PC-3 (cell line): ENCODE measurements at places on chromosomes 2 and 18. TPM values are rescaled to one million over a fixed set of nuclear protein-coding genes. Genes with fewer than 3 reads are reported as not detected.

DNA sequence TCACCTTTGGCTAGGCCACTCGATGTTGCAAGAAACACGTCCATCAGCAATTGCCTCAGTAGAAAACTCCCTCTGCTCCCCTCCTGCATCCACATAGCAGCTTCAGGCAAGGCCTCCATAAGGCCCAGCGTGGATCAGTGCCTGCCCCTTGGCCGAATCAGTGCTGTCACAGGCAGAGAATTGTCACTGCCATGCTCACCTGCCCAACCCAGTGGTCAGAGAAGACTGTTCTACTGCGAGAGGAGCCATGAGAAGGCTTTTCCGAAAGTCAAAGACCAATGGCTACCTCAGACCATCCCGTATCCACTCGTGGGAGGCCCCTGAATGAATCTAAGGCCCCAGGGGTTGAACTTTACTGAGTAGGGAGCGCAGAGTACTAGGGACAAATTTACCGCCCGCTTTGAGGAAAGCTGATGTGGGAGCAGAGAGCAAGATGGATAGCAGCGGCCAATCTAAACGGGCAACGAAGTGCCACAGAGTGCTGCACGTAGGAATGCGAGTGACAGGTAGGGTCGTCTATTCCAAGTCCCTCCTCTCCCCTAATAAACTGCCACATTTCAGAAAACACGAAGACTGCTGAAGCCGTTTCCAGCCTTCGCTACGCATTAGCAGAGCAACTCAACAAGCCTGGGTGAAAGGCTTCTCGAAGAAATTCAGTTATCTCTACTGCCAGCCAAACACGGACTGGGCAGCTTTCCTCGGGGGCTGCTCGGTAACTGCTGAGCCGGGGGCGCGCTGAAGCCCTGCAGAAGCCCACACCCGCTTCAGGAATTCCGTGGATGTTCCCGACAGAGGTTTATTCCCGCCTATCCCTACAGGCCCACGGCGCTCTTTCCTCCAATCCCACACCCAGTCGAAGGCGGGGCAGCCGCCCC is 968 bp upstream of the RALBP1 start:
- DNase-seq, result peak; percentile 87
- H3K27me3 ChIP-seq, result no peaks in the 10 kb centered on the region
- H3K36me3 ChIP-seq, result peaks cover 9% of the 10 kb centered on the region; the same call in 1 of the 2 replicates
- H3K4me3 ChIP-seq, result peak overlapping the region; percentile 93
- H3K4me1 ChIP-seq, result peaks cover 15% of the 10 kb centered on the region
- peak overlapping the region; percentile 92 for H3K27ac ChIP-seq

- H3K27me3 ChIP-seq, result no peaks in the 10 kb centered on the region
- no peak overlapping the region for H3K27ac ChIP-seq
- peak; percentile 25 for DNase-seq
- no peaks in the 10 kb centered on the region for H3K36me3 ChIP-seq
- H3K4me1 ChIP-seq, result no peaks in the 10 kb centered on the region
Observed at GRCh38 chr2:142291969-142292368, 161.2 kb upstream of the LRP1B start.

The GNAL gene
- 0.15 and 0.23 TPM in 2 replicates for total RNA-seq

DNA sequence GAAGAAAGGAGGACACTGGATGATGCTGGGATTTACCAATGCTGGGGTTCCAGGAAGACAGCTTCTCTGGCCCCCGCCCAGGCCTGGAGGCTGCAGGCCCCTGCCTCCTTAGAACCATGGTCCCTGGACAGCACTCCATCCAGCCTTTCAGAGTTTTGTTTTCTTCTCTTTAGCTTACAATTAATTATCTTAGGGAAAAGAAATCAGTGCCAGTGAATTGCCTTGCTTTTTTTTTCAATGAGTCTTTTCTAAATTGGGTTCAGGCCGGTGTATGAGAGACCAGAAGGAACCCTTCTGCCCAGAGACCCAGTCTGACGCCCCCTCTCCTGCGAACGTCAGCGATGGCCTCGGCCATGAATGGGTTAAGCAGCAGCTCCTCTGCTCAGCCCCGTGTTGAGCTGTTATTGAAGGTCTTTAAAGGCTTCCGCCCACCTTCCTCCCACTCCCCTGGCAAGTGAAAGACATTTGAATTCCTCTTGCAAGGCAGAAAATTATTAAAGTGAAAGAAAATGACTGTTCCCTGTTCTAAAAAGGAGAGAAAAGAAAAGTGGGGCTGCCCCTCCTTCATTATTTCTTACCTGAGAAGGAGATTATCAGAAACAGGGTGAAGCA is 65.7 kb upstream of the CHMP1B start:
- no peak for DNase-seq
- no peaks in the 10 kb centered on the region for H3K4me1 ChIP-seq
- H3K27me3 ChIP-seq, result peaks cover 10% of the 10 kb centered on the region
- H3K27ac ChIP-seq, result no peak overlapping the region

GRCh38 chr2:234388591-234388990 is 108.3 kb downstream of the ARL4C start:
- no peaks in the 10 kb centered on the region for H3K36me3 ChIP-seq
- H3K27me3 ChIP-seq, result no peaks in the 10 kb centered on the region
- DNase-seq, result no peak
- no peak overlapping the region for H3K27ac ChIP-seq
- H3K4me1 ChIP-seq, result no peaks in the 10 kb centered on the region
- no peak overlapping the region for H3K4me3 ChIP-seq

- no peak for DNase-seq
- peaks cover 12% of the 10 kb centered on the region for H3K4me1 ChIP-seq
- no peak overlapping the region for H3K27ac ChIP-seq
- H3K4me3 ChIP-seq, result no peak overlapping the region
Observed at GRCh38 chr18:58632552-58632951, 3.7 kb upstream of the ALPK2 start.

- H3K27me3 ChIP-seq, result no peaks in the 10 kb centered on the region
- no peaks in the 10 kb centered on the region for H3K36me3 ChIP-seq
- no peak overlapping the region for H3K4me3 ChIP-seq
- DNase-seq, result no peak
- no peaks in the 10 kb centered on the region for H3K4me1 ChIP-seq
Observed at GRCh38 chr2:53490659-53491058, 276.9 kb upstream of the CHAC2 start.

DNA sequence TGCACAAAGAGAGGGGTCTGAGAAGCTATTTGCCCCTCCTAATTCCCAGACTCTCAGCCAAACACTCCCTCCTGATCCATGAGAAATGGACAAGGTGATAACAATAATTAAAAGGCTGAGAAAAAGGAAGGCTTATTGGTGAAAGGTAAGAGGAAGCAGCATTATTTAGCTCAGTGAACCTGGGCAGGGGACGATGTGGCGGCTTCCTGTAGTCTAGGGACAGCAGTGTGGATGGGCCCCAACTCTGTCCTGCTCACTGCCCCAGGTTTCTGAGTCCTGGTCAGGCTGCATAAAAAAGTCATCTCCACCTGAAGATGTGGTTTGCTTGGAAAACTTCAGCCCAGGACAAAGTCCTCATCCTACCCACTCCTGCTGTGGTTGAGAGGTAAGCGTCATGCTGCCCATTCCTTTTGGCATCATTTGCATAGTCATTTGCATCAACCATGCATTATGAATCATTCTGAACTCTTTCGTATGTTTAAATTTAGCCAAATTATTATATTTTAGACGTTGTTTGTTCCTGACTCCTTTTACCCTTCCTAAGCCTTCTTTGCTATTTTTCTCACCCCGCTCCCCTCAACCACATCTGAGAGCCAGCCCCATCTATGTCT is 126.8 kb downstream of the CLIP4 start:
- H3K27ac ChIP-seq, result no peak overlapping the region
- H3K36me3 ChIP-seq, result no peaks in the 10 kb centered on the region
- no peak for DNase-seq
- no peak overlapping the region for H3K4me3 ChIP-seq
- no peaks in the 10 kb centered on the region for H3K4me1 ChIP-seq

The MOGAT1 gene
- total RNA-seq, result not detected in 2 replicates

The IL36B gene
- total RNA-seq, result not detected in 2 replicates

The ABCG8 gene
- total RNA-seq, result not detected in 2 replicates

DNA sequence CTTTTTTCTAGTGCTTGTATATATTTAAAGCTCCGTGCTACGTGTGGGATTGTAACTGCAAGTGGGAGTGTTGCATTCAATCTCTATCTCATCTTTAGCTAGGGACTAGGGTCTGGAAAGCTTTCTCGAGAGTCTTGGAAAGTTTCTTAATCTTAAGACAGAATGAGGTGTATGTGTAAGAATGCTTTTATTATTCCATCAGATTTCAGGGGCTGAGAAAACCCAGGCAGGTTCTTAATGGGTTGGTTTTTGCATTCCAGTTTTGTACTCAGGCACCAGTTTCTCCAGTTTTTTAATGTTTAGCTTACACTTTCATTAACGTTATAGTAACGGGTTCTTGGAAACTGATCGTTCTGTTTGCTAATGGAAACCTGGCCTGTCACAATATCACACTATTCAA is 20.3 kb downstream of the MRPL19 start:
- H3K27me3 ChIP-seq, result no peaks in the 10 kb centered on the region
- H3K36me3 ChIP-seq, result peaks cover 25% of the 10 kb centered on the region; the same call in 1 of the 2 replicates
- DNase-seq, result no peak

The FZD7 gene
- 4.8 and 5.5 TPM in 2 replicates for total RNA-seq

The ESPNL gene
- not detected in 2 replicates for total RNA-seq

The ARHGAP28 gene
- 8.1 and 10.0 TPM in 2 replicates for total RNA-seq

DNA sequence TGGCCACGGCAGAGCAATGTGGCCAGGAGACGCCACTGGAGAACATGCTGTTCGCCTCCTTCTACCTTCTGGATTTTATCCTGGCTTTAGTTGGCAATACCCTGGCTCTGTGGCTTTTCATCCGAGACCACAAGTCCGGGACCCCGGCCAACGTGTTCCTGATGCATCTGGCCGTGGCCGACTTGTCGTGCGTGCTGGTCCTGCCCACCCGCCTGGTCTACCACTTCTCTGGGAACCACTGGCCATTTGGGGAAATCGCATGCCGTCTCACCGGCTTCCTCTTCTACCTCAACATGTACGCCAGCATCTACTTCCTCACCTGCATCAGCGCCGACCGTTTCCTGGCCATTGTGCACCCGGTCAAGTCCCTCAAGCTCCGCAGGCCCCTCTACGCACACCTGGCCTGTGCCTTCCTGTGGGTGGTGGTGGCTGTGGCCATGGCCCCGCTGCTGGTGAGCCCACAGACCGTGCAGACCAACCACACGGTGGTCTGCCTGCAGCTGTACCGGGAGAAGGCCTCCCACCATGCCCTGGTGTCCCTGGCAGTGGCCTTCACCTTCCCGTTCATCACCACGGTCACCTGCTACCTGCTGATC is 4.9 kb downstream of the GPR17 start:
- H3K4me3 ChIP-seq, result no peak overlapping the region
- no peaks in the 10 kb centered on the region for H3K36me3 ChIP-seq
- H3K27me3 ChIP-seq, result no peaks in the 10 kb centered on the region
- H3K27ac ChIP-seq, result no peak overlapping the region
- H3K4me1 ChIP-seq, result peaks cover 30% of the 10 kb centered on the region
